Immature natural killer cell (primary cell): ENCODE measurements at places on chromosomes 4 and X. TPM values are rescaled to one million over a fixed set of nuclear protein-coding genes. Genes with fewer than 3 reads are reported as not detected.

The ZDHHC15 gene
- polyA plus RNA-seq, result not detected

The DUSP9 gene
- polyA plus RNA-seq, result not detected

The PRSS48 gene
- polyA plus RNA-seq, result not detected

The FOXP3 gene
- 0.13 TPM for polyA plus RNA-seq

The AASDH gene
- polyA plus RNA-seq, result 13.7 TPM

The SASH3 gene
- polyA plus RNA-seq, result 270 TPM

The ADRA2C gene
- polyA plus RNA-seq, result not detected

The NKX3-2 gene
- not detected for polyA plus RNA-seq

The CXCR3 gene
- polyA plus RNA-seq, result 108 TPM

DNA sequence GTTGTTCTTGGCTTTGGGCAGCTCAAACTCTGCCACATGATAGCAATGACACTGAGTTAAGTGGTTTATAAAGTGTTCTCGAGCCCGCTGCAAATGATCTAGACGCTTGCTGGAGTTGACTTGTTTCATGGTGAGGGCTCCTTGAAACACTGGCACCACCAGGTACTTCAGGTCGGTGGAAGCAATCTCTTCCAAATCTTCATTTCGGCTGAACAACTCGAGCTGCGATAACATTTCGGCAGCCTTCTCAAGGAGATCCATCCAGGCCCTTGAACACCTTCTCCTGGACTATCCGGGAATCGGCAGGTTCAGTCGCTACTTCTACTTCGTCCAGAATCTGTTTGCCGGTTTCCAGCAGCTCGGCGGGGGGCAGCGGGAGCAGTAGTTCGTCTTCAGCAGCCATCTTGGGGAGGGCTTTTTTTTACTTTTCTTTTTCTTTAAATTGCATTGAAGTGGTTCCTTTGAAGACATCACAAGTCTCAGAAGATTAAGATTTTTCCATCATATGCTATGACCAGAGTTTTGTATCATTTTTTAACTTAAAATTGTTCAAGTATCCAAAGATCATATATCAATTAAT is 28.0 kb downstream of the HNRNPDL start:
- no peak for DNase-seq

DNA sequence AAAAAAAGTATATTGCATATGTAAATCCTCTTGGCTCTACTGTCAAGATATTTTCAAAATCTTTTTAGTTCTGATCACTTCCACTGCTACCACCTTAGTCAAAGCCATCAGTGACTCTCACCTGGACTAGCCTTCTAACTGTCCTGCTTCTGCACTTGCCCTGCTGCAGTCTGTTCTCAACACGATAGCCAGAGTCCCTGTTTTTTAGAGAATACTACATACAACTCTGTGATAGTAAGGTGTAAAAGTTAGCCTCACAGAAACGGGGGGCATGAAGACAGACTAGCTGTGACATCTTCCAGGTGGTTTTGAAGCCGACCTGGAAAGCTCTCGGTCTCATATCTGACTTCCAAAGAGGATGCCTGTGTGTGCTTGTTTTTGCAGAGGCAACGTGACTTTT is 24.7 kb downstream of the EIF2S3 start:
- no peak for DNase-seq

- no peak for DNase-seq
Observed at GRCh38 chrX:6131287-6131686, 97.4 kb downstream of the NLGN4X start.

DNA sequence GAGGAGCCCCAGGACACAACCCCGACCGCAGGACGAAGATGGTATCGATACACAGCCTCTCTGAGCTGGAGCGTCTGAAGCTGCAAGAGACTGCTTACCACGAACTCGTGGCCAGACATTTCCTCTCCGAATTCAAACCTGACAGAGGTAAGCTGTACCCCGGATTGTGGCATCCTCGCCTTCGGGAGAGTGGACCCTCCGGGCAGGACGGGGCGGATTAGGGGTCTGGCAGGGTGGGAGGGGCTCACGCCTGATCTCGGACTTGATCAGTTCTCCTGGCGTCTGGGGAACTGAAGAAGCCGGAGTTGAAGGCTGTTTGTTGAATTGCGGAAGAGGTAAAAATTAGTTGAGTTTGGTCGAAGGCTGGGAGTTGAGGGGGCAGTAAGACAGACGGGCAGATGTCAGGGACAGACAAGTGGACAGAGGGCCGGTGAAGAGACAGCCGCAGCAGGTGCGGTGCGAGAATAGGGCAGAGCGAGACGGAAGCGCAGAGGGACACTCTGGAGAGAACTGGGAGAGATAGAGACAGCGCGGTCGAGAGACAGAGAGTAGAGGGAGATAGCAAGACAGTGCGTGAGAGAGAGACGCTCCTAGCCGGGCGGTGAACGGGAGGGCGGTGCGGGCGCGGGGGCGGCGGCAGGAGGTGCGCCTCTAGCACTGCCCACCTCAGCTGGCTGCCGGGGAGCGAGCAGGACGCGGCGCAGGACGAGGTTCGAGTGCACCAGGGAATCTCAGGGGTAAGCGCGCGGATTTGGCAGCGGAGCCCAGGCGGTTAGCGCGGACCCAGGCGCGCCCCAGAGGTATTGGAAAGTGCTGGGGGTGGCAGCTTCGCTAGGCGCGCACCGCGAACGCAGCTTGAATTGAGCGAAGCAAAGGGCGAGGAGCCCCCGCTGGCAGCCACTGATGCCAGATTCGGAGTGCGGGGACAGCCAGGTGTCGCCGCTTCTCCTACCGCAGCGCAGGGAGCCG is 23.9 kb downstream of the ARHGAP36 start:
- no peak for DNase-seq

DNA sequence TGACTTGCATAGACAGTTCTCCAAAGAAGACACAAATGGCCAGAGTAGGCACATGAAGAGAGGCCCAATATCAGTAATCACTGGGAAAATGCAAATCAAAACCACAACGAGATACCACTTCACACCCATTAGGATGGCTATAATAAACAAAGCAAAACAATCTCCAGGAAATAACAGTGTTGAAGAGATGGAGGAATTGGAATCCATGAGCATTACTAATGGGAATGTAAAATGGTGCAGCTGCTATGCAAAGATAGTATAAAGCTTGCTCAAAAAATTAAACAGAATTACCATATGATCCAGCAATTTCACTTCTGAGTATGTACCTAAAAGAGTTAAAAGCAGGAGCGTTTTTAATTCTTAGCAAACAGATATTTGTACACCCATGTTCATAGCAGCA is 17.0 kb upstream of the TMEM33 start:
- no peak for DNase-seq

GRCh38 chr4:41142376-41143310 is 71.7 kb downstream of the APBB2 start:
- no peak for DNase-seq

GRCh38 chr4:88098993-88099752 is 59.3 kb downstream of the ABCG2 start:
- no peak for DNase-seq

GRCh38 chrX:47174846-47175587 is 18.6 kb upstream of the UBA1 start:
- no peak for DNase-seq

DNA sequence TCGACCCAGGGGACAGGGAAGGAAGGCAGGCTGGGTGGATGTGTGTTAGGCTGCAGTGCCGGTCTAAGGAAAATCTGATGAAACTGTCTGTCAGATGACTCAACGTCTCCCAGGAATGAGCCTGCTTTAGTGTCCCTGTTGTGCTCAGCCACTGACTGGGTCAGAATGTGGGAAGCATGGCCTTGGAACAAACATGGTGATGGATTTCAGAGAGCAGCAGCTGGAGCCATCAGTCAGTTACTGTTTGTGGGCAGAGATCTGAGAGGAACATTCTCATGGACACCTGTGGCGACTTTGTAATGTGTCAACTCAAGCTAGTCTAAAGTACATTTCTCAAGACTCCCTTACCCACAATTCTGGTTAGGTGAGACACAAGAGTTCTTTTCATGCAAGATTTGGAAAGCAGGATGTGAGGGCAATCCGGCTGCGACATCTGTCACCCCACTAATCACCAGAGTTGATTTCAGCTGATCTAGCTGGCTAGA is 63.2 kb downstream of the ANAPC10 start:
- no peak for DNase-seq

DNA sequence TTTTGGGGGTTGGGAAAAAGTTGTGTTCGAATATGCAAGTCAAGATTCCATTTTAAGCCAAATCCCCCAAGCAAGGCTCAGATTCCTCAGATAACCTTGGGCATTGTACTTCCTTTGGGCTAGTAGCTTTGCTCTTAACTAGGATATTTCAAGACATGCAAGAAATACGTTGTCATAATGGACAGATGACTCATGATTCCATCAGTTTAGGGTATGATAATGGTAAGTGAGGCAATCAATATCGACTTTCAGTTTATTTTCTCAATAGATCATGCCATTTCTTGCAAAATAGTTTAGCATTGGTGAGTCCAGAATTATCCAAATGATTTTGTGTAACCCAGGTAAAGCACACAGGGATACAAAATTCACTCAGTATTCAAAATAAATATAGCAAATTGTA is 25.4 kb downstream of the CFAP299 start:
- DNase-seq, result no peak

GRCh38 chr4:15100994-15101695 is 98.9 kb downstream of the CPEB2 start:
- no peak for DNase-seq
